SW480 (cell line): ENCODE measurements at places on chromosomes 5 and 9.

DNA sequence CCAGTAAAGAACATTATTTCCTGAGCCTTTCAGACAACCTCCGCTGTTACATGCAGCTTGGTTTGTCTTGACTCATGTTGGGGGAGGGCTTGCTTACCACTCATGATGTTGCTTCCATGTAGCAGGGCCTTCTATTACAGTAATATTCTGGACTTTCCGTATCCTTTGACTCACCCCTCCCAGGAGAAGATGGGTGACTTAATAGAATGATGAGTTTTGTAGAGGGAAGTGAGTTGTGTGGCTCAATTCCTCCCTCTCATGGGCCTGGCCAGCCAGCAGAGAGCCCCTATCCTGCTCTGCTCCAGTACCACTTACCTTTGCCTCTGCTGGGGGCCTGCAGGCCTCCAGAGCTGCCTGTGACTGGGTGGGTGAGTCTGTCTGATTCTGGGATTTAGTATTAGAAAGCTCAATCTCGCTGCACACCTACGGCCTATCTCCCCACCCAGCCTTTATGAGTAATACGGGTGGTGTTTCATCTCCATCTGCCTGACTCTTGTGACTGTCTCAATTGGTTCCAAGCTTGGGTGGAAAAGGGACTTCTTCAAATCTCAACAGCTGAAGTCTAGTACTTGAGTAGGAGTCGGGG is 52.6 kb upstream of the KLF9 start:
- no peak for DNase-seq

DNA sequence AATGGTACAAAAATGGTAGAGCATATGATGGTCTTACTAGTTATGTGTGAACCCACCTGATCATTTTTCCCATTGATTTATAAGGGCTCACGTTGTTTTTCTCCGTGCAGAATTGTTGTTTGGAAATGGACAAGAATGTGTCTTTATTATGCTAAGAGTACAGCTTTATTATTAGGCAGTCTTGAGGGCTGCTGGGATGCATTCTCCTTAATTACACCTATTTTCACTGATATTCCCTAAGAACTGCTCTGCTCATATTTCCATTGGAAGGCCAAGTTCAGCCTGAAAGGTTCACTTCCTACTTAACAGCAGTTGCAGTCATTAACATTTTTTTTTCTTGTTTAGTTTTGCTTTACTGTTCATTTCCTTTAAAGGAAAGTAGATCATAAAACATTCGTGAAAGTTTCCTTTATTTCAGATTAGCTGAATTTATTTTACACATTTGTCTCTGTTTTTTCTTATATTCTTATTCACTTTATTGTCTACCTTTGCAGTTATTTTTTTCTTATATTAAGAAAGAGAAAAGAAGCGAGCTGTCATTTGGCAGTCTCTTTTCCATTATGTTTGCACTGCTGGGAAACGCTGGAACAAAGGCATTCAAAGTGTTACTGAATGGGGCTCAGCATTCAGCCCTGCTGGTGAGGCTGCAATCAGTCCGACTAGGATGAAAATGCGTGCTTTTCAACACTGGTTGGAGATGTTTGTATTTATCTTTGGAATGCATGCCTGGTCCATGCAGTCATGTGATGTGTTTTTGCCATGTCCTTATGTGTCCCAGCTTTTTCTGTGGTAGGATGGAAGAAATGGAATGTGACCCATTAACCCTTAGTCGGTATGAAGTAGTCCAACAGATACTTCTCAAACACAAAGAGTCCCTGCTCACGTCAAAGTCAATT is 602.7 kb upstream of the ZNF608 start:
- DNase-seq: no peak

- peak; percentile 91 for DNase-seq
Measured at GRCh38 chr5:139635606-139636206, 12.4 kb upstream of the CXXC5 start.

- DNase-seq: no peak
Measured at GRCh38 chr9:133167096-133167730, 3.5 kb upstream of the GBGT1 start.

DNA sequence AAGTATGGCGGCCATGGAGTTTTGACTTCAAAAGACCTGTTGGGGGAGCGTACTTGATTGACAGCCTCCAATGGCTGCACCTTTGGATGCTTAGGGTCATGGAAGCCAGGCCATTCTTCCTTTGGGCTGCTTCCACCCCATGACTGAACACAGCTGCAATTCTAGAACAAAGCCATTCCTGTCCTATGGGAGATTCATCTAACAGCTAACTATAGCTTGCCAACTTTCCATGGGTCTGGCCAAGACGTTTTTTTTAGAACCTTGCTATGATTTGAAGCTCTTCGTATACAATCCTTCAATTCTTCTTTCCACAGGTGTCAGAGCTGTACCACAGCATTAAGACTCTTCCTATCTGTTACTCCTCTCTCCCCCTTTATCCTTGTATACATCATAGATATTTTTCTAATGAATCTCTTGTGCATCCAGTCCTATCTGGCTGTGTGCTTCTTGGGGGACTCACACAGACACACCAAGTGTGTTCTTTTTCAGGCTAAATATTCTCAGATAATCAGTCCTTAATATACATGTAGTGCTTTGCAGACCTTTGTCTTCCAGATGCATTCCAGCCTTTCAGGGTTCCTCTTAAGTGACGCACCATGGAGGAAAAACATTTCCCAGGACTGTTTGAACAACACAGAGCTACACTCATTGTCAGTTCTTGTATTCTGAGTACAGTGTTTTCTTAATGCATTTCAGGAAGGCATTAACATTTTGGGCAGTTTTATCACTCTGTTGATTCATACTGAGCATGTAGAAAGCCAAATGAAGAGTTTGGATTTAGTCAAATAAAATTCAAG is 198.9 kb downstream of the TAF11L14 start:
- DNase-seq: no peak

- peak; percentile 33 for DNase-seq
Measured at GRCh38 chr5:54329731-54330709, 19.6 kb upstream of the ARL15 start.

GRCh38 chr9:83196946-83197345 is 134.0 kb upstream of the RASEF start:
- no peak for DNase-seq

DNA sequence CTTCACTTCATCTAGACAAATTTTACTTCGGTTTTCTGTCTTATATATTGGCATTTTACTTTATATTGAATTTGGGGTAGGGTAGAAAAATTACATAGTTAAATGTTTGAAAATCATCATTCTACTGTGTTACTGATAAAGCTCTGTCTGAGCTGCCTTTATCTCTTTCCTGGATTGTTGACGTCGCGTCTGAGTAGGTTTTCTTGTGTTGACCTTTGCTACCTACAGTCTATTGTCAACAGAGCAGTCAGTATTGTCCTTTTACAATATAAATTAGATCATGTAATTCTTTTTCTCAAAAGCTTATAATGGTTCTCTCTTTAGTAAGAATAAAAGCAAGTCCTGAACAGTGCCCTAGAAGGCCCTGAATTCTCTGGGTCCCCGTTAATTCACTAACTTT is 128.2 kb downstream of the HACD4 start:
- DNase-seq: no peak

DNA sequence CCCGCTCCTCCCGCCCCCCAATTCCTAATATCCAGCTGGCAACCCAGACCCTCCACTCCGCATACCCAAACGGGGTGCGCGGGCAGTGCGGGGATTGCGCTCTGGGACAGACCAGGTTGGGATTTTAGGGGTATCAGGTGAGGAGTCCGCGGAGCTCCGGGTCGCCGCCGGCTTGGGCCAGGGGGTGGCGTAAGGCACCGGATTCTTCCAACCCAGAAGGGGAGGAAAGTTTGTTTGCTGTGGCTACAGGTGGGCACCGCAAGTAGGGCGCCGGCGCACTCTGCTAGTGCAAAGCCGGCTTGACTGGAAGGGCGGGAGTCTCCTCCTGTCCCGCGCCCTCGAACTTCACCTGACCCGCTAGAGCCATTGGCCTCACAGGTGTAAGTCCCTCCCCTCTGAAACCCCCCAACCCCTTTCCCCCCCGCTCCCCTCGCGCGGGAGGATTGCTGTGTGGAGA is 709 bp downstream of the IQGAP2 start:
- DNase-seq: peak; percentile 59

DNA sequence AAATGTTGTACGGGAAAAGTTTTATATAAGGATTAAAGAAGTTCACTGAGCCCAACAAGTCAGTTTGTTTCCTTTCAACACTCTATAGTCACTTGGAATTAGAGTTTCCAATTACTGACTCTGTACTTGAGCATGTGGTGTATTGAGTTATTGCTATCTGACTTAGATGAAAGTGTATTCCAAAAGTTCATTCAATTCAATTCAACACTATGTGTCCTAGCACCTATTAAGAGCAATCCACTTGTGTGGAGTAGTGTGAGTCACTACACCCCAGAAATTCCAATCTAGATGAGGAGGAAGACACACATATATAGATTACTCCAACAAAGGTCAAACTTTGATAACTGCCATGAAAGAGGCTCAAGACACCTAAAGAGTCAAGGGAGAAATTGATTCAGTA is 98.2 kb upstream of the SLCO6A1 start:
- DNase-seq: no peak

- peak; percentile 68 for DNase-seq
Measured at GRCh38 chr9:137240318-137240840, 708 bp upstream of the TUBB4B start.

GRCh38 chr5:31692561-31693221 is 53.8 kb downstream of the PDZD2 start:
- no peak for DNase-seq

GRCh38 chr9:125407974-125408900 is 146.6 kb downstream of the GAPVD1 start:
- DNase-seq: peak; percentile 59

DNA sequence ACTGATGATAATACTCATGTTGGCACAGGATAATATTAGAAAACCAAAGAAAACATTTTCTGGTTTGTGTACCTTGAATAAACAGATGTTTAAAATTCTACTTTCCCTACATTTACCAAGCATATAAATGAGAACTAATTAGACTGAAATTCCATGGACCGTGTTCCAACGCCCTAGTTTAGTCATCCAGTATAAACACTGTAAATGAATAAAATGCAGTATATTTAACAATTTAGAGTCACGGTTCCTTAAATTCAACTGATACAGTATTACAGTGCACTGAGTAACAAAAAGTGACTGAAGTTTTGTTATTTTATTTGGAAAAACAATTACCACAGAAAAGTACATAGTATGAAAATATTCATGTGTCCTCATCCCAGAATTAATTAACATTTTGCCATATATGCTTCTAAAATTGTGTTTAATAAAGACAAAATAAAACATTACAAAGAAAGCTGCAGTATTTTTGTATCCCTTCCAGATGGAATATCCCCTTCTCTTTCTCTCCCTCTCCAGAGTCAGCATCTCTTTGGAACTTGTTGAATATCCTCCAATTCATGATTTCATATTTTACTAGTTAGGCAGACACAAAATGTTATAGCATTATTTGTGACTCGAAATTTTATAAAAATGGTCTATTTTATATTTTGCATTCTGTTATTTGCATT is 112.5 kb downstream of the HMHB1 start:
- DNase-seq: no peak

DNA sequence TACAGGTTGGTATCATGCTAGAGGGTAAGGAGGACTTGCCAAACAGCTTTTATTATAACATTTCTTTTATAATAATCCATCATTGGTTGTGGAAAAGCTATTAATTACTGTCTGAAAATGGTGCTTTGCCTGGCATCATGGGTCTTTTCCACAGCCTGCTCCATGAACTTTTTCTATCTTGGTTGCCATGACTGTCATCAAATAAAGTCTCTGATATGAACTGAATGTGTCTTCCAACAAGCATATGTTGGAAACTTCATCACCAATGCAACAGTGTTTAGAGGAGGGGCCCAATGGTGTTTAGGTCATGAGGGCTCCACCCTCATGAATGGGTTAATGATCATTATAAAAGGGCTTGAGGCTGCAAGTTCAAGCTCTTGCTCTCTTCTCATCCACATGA is 81.0 kb downstream of the FREM1 start:
- no peak for DNase-seq

GRCh38 chr9:93387791-93388190 is 63.7 kb upstream of the FAM120A start:
- DNase-seq: no peak

GRCh38 chr5:110932755-110933488 is 138.6 kb upstream of the TSLP start:
- no peak for DNase-seq

- no peak for DNase-seq
Measured at GRCh38 chr5:80372780-80373179, 35.1 kb upstream of the ZFYVE16 start.

GRCh38 chr9:68793605-68794343 is 88.7 kb downstream of the PIP5K1B start:
- no peak for DNase-seq

- no peak for DNase-seq
Measured at GRCh38 chr5:121038438-121038837, 574.3 kb downstream of the PRR16 start.

DNA sequence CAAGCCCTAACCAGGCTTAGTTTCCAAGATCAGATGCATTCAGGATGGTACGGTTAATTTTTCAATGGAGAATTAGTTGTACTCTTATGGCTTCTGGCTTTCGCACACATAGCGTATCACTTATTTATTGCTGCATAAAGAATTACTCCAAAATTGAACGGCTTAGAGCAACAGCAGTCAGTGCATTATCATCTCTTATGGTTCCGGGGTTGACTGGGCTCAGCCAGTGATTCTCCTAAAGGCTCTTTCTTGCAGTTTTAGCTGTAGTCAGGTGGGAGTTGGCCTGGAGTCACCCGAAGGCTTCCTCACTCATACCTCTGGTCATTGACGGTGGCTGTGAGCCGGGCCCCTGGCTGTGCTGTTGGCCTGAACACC is 595 bp upstream of the GRHPR start:
- DNase-seq: peak; percentile 65

GRCh38 chr9:76564297-76564696 is 105.3 kb downstream of the GCNT1 start:
- DNase-seq: no peak

GRCh38 chr9:21558615-21559401 is 76.7 kb upstream of the IFNE start:
- peak; percentile 56 for DNase-seq
